BE2C (cell line): ENCODE measurements at places on chromosomes 3 and 15.
A peak's percentile ranks its signal among the peaks of the same experiment; 100 is the strongest.

GRCh38 chr3:28699283-28699682 is 350.7 kb upstream of the AZI2 start:
- no peak for DNase-seq

DNA sequence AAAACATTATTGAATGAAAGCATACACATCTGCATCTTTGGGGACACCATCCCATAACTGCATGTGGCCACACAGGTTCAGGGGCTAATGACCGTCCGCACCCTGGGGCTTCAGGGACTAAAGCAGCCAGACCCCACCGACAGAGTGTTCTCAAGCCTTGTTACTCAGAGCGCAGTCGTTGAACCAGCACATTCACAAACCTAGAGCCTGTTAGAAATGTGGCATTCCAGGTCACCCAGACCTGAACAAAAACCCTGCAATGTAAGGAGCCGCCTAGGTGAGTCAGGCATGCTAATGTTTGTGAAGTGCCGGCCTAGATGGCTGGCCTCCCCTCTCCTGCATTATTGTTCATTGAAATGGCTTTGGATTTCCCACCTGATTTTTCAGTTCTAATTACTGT is 52.3 kb upstream of the HACD2 start:
- DNase-seq: no peak

DNA sequence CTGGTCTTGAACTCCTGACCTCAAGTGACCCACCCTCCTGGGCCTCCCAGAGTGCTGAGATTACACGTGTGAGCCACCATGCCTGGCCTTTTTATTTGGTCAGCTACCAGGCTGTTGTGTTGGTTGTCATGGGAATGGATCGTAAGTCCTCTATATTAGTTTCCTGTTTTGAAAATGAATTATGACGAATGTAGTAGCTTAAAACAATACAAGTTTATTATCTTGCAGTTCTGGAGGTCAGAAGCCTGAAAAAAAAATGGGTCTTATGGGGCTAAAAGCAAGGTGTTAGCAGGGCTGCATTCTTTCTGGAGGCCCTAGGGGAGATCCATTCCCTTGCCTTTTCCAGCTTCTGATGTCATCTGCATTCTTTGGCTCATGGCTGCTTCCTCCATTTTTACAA is 25.1 kb upstream of the HERC1 start:
- no peak for DNase-seq

- no peak for DNase-seq
These were observed 9.1 kb upstream of the AVEN start for GRCh38 chr15:34047893-34048775.

DNA sequence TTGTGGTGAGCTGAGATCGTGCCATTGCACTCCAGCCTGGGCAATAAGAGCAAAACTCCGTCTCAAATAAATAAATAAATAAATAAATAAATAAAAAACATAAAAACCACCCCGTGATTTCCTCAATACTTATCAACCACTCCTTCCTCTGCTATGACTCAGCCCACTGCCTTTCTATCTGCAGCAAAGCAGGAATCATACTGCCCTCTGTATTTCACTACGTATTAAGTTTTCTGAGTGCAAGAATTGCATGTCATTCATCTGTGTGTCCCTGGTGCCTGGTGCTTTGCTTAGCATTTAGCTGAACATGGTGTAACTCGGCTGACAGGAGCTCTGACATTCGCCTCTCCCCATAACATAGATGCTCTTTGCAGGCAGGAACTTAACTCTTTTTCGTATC is 7.1 kb downstream of the LSG1 start:
- DNase-seq: no peak

DNA sequence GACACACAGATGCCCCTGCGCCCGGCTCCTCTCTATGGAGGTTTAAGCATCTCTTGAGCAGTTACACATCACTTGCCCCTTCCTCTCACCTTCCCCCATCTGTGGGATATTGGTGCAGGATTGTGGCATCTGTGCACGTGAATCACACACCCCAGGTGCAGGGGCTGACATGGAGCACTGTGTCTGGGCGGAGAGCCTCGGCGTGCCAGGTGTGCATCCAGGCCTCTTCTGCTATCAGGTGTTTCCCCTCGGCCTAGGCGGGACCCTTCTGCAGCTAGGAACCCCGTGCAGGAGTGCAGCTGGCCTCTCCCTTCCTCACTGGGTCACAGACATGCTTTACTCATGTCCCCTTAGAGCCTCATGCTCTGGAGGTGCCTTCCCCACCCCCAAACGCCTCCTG is 33.4 kb upstream of the MUC13 start:
- no peak for DNase-seq

GRCh38 chr3:136734382-136735070 is 17.7 kb downstream of the STAG1 start:
- DNase-seq: no peak

DNA sequence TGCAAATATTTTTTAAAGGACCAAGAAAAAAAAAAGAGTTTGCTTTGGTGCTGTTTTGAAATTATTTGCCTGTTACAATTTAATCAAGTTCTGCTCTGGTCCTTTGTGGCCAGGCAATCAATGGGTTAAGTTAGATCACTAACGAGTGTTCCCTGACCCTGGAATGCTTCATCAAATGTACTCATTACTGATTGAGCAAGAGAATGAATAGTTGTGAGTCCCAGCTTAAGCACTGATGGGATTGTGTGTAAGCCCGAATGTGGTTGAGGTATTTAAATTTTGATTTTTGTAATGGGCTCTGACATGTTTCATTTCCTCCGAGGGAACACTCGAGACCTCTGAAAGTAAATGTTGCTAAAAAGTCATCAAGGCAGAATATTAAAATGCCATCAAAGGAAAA is 699.1 kb downstream of the MCTP2 start:
- no peak for DNase-seq

DNA sequence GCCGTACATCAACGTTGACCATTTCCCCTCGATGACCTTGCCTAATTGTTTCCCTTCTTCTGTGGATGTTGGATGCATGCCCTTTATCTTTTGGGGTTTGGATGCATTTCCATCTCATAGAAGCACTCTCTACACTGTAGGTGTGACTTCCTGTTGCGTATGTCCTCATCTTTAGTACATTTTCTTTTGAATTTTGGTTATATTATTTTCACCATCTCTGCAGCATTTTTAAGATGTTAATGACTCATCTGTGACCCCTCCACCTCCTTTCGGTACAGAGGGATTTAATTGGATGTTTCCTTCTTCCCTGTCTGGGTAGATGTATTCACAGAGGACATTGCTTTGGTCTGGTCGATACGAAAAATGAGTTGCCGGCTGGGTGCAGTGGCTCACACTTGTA is 172.1 kb downstream of the APBA2 start:
- no peak for DNase-seq

- no peak for DNase-seq
These were observed 71.2 kb downstream of the DGKG start for GRCh38 chr3:186290796-186291195.

- no peak for DNase-seq
These were observed 137.8 kb downstream of the DMXL2 start for GRCh38 chr15:51484781-51485180.

GRCh38 chr3:71955240-71956068 is 170.5 kb upstream of the PROK2 start:
- DNase-seq: peak; percentile 91

- no peak for DNase-seq
These were observed 137.5 kb downstream of the ZNF385D start for GRCh38 chr3:21613372-21614070.

- no peak for DNase-seq
These were observed 27.4 kb downstream of the CLK3 start for GRCh38 chr15:74642734-74643664.

DNA sequence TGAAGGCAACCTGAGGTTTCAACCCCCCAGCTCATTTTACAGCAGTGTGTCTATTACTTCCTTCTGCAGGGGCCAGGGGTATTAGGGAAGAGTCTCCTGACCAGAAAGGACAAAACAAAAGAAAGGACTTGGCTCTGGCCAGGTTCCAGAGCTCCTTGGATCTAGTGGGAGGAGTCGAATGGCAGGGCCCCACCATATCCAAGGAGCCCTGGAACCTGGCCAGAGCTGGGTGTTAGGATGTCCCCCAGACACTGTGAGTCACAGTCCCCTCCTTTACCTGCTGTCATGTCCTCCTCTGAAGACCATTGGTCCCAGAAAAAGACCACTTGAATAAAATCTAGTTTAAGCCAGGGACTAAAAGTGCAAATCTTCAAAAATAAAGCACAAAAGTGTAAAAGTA is 113.2 kb downstream of the EEFSEC start:
- peak; percentile 80 for DNase-seq

DNA sequence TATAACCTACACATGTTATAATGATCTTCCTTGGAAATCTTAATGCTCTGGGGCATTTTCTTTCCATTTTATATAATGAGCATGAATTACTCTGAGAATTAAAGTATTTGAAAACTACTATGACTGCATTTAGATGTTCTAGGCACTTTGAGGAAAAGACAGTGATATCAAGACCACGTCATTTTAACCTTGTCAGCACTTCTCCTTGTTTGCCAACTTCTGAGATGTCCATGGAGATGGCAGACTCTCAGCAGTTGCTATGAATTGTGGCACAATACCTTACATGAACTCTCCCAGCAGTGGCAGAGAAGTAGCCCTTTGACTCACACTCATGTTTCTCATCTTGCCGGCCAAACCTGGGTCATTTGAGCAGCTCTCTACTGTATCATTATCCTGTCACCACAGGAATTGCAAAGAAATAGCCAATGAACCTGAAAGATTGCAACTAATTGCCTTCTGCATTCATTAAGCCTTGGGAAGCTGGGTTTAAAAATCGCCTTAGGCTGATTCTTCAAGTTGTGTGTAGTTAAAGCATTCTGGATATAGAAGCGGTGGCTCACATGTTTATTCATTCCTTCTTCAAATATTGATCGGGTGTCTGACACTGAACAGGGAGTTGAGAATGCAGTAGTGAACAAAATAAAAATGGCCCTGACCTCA is 272.2 kb upstream of the CFAP20DC start:
- no peak for DNase-seq

DNA sequence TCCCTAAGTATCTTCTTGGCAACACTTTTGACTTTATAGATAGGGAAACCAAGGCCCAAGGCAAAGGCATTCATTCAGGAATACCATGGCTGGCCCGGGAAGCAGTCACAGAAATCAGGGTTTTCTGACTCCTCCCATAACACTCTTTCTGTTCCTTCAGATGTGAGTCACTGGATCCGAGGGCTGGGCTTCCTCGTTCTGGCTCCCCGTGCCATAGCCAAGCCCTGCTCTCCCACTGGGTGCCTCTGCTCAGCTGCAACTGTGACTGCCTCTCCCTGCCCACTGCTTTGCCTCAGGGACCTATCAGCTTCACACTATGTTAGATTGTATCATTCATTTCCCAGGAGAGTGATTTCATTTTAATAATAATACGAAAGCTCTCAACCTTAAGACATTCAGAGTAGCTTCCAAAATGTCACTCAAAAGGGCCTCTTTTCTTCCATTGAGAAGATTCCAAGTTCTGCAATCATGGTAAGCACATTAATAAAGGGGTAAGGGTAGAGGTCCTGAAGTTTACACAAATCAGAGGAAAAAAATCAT is 50.2 kb downstream of the GABRB3 start:
- peak; percentile 32 for DNase-seq

GRCh38 chr15:69026355-69026754 is 11.9 kb downstream of the NOX5 start:
- DNase-seq: no peak

- DNase-seq: no peak
These were observed 298.0 kb upstream of the RBMS3 start for GRCh38 chr3:28982906-28983305.

- no peak for DNase-seq
These were observed 153.9 kb downstream of the P3H2 start for GRCh38 chr3:189966843-189967242.

GRCh38 chr3:8869613-8870012 is 93.7 kb downstream of the RAD18 start:
- no peak for DNase-seq

- DNase-seq: no peak
These were observed 94.5 kb downstream of the MESD start for GRCh38 chr15:80895091-80895490.

DNA sequence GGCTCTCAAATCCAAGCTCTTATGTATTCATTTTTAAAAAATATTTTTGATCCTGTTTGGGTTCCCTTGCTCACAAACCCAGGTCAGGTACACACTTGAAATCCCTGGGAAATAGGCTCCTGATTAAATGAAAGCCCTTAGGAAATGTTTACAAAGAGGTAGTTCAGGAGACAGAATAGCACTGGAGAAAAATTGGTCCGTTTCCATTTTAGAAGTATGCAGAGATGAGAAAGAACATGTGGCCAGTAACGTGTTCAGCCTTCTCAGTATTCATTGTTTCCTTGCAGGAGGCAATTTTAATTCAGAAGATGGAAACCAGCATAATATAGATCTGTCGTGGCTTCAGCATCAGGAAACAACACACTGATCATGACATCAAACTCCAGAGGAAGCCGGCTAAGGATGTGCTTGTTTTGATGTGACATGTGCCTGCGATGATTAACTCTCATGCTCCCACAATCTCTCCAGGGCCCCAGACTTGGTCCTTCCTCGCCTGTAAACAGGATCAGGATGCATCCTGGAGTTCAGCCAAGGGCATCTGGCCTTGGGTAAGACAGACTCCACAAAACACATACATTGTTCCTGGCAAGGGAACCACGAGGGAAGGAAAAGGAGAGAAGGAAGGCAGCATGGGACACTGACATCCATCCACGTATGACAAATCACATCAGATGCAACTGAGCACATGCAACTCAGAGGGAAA is 350.5 kb upstream of the THBS1 start:
- DNase-seq: peak; percentile 85

GRCh38 chr3:98962951-98963350 is 61.5 kb upstream of the DCBLD2 start:
- no peak for DNase-seq

- peak; percentile 50 for DNase-seq
These were observed 390.4 kb upstream of the LMCD1 start for GRCh38 chr3:8110966-8111798.

DNA sequence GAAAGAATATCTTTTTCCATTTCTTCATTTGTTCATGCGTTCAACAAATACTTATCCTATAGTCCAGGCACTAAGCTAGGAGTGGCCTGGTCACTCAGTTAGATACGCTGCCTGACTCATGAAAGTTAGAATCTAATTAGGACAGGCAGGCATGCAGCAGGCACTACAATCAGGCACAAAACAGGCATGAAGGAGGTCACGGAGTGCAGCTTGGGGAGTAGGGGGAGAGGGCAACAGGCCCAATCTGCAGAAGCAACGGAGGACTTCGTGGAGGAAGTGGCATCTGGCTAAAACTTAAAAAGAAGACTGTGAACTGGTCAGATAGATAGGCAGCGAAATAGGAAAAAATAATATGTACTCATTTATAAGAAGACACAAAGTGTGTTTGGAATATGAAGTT is 420.9 kb downstream of the MAGI1 start:
- DNase-seq: peak; percentile 57

GRCh38 chr3:66344391-66344811 is 123.6 kb downstream of the SLC25A26 start:
- DNase-seq: no peak

GRCh38 chr3:43418601-43419272 is 132.4 kb downstream of the SNRK start:
- no peak for DNase-seq

- DNase-seq: no peak
These were observed 209.5 kb downstream of the DTWD1 start for GRCh38 chr15:49830391-49830790.

- DNase-seq: no peak
These were observed 57.5 kb downstream of the CACNA2D2 start for GRCh38 chr3:50445919-50446318.
